ENCODE measurements at places on chromosomes 1 and 21.
A peak's percentile ranks its signal among the peaks of the same experiment; 100 is the strongest.

DNA sequence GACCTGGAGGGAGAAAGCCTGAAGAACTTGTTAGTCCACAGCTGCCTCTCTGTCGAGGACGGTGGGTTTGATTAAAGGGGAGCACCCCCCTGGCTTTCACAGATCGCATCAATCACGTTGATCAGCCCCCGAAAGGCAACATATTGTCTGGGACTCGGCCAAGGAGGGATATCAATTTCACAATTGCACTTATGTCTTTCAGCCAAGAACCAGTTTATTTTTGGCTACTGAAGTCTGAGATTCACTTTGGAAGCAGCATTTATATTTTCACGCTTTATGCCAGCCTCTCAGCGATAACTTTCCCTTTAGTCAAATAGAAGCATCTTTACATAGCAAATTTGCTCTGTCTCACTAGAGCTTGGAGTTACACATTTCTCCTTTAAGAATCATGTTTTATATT lies 253.2 kb upstream of the RRP15 start:
- no peak for DNase-seq

- no peak for DNase-seq
These were observed 139.3 kb upstream of the NFIA start for GRCh38 chr1:60942896-60943638.

DNA sequence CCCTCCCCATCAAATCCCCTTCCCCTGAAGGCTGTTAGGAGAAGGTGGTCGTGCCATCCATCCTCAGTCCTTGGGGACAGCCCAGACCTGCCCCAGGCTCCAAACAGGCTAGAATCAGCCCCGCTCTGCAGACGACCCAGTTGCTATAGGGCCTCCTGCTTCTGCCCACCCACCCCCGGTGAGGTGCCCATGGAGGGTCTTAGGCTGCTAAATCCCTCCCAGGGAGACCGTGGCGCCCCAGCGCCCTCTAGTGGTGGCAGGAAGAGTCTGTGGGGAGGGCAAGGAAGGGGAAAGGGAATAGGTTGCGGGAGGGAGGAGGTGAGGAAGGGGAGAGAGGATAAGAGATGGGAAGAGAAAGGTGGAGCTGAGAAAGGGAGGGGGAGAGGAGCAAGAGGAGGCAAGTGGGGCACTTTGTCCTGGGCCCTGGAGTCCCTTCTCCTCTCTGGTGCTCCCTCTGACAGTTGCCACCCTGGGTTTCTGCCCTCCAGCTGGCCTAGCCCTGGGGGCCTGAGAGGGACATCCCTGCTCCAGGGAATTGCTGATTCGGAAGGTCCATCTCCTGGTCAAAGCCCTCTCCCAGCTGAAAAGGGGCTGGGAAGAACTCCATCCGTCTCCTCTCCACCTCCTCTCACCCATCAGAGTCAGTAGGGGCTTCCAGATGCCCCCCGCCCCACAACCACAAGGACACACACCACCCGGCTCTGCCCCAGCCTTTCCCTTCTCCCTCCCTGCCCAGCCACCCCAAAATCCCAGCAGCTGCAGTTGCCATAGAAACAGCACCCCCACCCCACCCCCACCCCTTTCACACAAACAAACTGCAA lies 55.4 kb downstream of the CAMK2N1 start:
- DNase-seq, result no peak

- no peak for DNase-seq
These were observed 5.4 kb downstream of the SH2D5 start for GRCh38 chr1:20726932-20727745.

DNA sequence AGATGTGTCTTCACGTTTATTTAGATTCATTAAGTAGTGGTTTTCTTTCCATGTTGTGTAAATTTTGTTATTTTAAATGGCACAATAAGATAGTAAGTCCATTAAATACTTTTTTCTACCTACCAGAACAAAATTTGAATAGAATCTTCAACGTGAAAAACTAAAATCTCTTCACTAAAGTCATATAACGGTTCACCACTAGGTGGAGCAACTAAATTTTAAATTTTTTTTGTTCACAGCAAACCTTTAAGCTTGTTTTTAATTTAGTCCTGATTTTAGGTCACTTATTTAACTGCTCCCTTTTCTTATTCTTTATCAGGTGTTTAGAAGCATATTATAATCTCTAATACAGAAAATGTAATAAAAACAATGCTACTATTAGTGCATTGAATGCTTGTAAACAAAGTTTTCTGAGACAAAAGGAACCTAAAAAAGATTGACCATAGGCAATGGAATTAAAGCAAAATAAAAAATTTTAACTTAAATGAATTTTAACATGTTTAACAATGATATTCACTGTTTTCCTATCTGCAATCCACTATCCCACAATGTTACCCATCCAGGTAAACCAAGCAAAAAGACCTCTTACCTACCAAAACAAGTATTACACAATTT lies 28.3 kb upstream of the PKN2 start:
- DNase-seq, result no peak

GRCh38 chr1:14974361-14974760 lies 179.2 kb upstream of the TMEM51 start:
- DNase-seq, result no peak

DNA sequence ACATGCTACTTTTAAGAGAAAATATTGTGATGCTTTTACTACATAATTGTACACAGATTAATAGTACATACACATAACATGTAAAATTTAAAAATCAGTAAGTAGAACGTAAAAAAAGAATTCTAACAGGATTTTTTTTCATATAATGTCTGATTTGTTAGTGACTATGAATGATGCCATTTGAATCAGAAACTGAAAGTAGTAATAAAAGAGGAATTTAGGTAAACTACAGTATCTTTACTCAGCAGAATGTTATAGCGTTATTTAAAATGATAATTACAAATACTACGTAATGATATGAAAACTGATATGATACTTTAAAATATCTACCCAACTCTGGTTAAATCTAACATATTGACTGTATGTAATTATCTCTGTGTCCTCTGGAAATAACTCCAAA lies 116.1 kb downstream of the DENND1B start:
- DNase-seq, result no peak

- no peak for DNase-seq
These were observed 169.2 kb upstream of the ZNF644 start for GRCh38 chr1:91190996-91191395.

GRCh38 chr1:169604781-169605560 lies 18.7 kb upstream of the F5 start:
- peak; percentile 24 for DNase-seq

GRCh38 chr1:109531826-109532364 lies 7.8 kb upstream of the GPR61 start:
- no peak for DNase-seq

DNA sequence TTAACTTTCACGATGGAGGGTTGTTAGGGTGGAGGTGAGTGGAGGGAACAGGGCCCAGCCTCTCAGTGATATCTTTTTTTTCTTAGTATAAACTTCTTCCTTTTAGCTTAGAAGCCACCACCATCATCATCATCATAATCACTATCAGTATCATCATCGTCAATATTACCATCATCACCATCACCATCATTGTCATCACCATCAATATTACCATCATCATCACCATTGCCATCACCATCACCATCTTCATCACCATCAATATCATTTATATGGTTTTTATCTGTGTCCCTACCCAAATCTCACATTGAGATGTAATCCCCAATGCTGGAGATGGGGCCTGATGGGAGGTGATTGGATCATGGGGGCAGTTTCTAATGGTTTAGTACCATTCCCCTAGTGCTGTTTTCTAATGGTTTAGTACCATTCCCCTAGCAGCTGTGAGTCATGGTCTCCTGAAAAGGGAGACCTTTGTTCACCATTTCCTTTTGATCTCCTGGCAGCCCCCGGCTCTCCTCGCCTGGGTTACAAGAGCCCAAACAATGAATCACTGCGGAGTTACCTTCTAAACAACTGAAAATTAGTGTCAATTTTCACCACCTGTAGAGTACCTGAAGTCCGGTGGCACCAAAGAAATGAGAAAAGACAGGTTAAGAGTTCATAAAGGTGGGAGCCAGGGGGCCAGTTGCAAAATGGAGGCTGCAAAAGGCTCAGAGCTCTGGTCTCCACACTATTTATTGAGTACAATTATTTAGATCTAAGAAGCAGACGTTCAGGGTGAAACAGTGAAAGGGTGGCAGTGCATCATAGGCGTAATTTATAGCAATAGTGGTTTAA lies 3.1 kb upstream of the PLA2G2E start:
- DNase-seq, result no peak

DNA sequence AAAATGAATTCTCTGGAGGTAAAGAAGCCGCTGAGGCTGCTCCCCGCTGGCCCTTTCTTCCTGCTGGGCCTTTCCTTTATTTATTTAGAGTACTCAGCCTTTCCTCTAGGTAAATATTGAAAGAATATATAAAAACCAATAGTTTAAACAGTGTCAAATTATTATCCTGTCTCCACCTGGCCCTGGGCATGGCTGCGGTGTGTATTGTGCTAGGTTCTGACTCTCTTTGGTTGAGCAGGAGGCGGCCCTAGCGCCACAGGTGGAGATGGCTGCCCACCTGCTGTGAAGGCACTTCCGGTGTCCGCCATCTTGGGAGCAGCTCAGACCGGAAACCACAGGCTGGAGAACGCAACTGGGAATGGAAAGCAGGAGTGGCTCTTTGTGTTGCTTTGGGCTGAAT lies 29.0 kb upstream of the CLDN14 start:
- DNase-seq, result no peak

- DNase-seq, result no peak
These were observed 139.9 kb downstream of the CLIC6 start for GRCh38 chr21:34808569-34809204.

DNA sequence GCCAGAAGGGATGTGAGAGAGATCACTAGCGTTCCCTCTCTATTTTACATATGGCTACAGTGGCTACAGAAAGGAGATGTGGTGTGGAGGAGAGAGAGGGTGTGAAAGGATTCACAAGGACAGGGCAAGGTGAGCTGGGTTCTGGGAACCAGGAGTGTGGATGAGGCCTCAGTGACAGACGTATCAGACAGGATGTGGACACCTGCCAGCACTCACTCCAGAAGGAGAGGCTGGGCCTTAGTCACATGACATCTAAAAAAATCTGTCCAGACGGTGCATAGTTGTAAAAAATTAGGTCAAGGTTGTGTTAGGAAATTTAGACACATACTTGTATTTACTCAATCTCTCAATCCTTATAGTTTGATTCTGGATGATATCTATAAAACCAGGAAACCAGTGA lies 10.6 kb downstream of the TRIM67 start:
- no peak for DNase-seq

DNA sequence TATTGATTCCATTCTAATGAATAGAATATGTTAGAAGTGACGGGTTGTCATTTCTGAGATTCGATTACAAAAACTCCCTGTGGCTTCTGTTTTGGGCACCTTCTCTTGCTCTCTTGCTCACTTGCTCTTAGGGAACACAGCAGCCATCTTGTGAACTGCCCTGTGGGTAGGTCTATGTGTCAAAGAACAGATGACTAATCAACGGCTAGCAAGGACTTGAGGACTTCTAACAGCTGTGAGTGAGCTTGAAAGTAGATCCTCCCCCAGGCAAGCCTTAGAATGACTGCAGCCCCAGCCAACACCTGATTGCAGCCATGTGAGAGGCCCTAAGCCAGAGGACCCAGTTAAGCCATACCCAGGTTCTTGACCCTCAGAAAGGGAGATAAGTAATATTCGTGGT lies 49.3 kb downstream of the AZIN2 start:
- DNase-seq, result no peak

GRCh38 chr21:42233067-42233961 lies 14.4 kb downstream of the ABCG1 start:
- peak; percentile 62 for DNase-seq

DNA sequence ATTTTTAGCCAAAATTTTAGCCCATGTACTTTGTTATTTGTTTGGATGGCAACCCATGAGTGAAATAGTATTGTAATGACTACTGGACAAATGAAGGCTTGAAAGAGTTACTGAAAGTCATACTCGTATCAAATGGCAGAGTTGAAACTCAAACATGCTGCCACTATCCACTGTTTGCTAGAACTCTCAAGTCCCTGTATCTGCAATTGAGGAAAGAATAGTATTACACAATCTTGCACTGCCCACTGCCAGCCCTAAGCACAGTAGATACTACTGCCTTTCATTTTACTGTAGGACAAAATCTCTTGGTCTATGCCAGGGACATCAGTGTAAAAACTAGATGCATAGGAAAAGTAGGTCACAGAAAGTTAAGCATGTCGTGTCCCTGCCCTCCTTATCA lies 581.1 kb upstream of the PLXNA2 start:
- no peak for DNase-seq

DNA sequence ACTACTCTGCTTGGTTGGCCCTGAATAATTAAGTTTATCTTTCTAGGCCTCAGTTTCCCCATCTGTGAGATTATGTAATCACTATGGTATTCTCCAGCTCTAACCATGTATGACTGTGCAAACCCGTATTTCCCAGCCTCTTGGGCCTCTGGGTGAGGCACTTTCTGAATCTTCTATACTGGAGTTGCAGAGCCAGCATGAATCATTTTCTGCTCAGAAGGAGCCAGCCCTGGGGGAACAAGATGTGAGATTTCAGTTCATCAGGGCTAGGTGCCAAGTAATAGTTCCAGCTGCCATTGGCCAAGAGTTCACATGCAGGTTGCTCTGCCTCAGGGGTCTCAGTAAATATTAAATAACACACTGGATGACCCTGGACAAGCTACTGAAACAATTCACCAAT lies 47.7 kb upstream of the USP24 start:
- DNase-seq, result no peak

GRCh38 chr1:12548973-12549459 lies 69.0 kb downstream of the DHRS3 start:
- DNase-seq, result no peak

GRCh38 chr1:169312084-169312954 lies 55.3 kb downstream of the NME7 start:
- DNase-seq, result peak; percentile 2

DNA sequence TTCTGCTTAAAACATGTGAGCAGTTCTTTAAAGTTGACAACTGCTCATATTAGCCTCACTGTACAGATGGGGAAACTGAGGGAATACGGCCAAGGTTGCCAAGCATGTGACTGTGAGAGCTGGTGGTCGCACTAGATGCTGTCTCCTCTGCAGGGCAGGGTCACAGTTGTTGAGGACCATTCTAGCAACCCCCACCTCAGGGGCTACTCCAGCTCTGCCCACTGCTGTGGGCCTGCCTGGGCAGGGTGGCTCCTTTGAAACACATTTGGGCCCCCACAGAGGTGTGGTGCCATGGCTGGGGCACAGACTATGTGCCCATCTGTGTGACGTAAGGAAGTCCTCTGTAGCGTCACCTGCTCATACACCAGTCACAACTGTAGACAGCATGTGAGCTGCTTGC lies 779 bp downstream of the THEM5 start:
- no peak for DNase-seq

- no peak for DNase-seq
These were observed 122.2 kb downstream of the NOS1AP start for GRCh38 chr1:162191396-162192305.

DNA sequence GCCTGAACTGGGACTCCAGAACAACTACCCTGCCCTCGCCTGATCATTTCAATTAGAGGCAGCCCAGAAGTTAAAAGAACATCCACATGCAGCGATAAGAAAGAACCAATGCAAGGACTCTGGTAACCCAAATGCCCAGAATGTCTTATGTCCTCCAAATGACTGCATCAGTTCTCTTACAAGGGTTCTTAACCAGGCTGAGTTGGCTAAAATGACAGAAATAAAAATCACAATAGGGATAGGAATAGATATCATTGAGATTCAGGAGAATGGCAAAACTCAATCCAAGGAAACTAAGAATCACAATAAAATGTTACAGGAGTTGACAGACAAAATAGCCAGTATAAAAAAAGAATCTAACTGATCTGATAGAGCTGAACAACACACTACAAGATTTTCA lies 80.1 kb upstream of the PTGFR start:
- no peak for DNase-seq

Data from activated CD4-positive, alpha-beta T cell treated with anti-CD3 and anti-CD28 coated beads, Interleukin-2, amount 50 U/mL, for 4 hours (primary cell).